ENCODE measurements at places on chromosomes 2 and 18.

GRCh38 chr18:42576124-42576523 is 539.4 kb downstream of the RIT2 start:
- no peak for DNase-seq

- DNase-seq = peak; percentile 68
These were observed 41.7 kb upstream of the MALL start for GRCh38 chr2:110157153-110157793.

DNA sequence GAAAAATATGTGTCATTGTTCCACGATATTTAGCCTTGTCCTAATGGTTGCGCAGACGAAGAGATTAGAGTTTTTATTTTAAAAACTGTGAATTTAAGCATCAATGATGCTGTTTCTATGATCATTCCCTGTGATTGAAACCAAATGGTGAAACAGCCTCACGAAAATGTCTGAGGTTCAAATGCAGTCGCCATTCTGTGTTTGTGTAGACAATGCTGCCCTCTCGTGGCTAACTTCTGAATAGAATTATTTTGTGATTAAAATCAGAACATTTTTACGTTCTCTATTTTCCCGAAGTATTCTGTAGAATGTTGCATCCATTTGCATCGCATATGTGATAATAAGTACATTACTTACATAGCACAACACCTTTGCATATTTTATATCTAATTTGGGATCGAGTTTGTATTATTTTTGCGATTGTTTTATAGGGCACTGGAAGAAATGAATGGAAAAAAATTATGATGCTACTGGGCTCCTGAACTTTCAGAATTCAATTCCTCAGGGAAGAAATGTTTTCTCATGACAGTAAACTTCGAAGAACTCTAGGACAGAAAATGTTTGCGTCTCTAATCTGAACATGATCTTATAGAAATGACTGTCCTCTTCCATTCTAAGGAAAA is 54.8 kb upstream of the CREB1 start:
- peak; percentile 49 for DNase-seq

DNA sequence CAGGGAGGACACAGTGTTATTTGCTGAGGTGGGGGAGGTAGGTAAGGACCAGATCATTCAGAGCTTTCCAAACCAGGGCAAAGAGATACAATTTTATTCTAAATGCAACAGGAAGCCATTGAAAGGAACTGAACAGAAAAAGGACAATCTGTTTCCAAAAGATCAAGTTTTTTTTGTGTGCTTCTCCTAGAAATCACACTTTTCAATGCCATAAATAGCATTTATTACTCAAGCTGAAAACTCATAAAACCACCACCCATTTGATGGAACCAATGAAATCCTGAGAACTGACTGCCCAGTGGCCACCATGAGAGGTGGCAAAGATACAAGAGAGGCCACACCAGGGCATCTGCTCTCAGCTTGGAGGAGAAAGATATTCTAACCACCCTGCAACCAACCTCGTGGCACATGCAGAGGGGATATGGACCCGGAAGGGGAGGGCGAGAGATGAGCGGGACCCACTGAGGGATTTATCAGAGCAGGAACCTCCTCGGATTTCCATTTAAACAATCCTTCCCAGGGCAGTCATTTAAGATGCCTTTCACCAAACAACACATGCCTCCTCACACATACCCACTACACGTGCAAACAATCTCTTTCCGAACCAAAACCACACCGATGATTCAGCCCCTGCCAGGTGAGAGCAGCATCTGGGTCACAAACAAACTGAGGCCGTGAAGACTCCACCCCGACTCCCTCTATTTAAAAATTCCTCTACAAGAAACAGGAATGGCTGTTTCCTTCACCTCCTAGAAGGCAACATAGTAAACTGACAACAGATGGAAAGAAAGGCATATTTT is 8.8 kb downstream of the CYB5A start:
- peak; percentile 21 for DNase-seq

- peak; percentile 56 for DNase-seq
These were observed 226.1 kb upstream of the CCDC68 start for GRCh38 chr18:55185391-55185790.

- DNase-seq = no peak
These were observed 22.1 kb downstream of the PTRHD1 start for GRCh38 chr2:24771061-24771460.

DNA sequence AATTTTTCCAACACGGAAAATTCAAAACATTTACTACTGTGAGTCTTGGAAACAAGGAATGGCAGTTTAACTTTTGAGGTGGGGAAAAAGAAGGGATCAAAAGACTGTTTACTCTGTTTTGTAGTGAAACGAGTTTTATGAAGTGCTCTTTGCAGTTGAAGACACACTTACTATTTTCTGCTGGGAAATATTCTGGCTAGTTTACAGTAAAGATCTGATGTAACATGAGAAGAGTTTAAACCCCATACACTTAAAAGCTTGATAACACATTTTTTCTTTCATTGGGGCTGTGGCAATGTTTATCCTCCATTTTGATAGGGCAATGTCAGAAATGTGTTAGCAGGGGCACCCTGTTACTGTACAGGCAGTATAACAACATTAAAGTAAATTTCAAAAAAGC is 124.9 kb upstream of the SMAD7 start:
- no peak for DNase-seq
